ENCODE measurements at places on chromosomes 11 and 22.

- peak; percentile 48 for DNase-seq
Observed at GRCh38 chr11:11569936-11570491, 51.8 kb downstream of the GALNT18 start.

GRCh38 chr22:37379085-37379484, 48.2 kb downstream of the ELFN2 start:
- no peak for DNase-seq

DNA sequence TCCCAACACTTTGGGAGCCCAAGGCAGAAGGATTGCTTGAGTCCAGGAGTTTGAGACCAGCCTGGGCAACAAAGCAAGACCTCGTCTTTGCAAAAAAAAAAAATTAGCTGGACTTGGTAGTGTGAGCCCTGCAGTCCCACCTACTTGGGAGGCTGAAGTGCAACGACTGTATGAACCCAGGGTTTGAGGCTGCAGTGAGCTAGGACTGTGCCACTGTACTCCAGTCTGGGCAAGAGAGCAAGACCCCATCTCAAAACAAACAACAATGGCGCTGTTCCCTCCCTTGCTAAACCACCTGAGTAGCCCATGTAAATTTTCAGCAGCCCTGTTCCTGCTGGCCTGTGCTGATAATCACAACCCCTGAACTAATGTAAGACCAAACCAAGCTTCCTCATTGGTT, 3.1 kb downstream of the LAMTOR1 start:
- no peak for DNase-seq

DNA sequence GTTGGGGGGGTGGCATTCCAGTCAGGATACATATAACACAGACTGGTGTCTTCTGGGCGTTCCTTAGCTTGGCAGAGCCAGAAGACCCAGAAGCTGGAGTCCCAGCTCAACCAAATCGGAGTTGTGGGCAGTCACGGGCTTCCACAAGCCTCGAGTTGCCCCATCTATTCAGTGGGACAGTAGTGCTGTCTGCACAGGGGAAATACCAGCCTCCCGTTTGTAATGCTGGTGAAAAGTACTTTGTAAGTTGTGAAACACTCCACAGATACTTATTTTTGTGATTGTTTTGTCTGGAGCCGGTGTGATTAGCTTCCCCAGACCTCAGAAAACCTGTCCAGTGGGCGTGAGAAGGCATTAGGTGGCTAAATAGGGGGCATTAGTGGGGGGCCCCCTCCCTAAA, 13.6 kb downstream of the DGKZ start:
- DNase-seq: no peak

DNA sequence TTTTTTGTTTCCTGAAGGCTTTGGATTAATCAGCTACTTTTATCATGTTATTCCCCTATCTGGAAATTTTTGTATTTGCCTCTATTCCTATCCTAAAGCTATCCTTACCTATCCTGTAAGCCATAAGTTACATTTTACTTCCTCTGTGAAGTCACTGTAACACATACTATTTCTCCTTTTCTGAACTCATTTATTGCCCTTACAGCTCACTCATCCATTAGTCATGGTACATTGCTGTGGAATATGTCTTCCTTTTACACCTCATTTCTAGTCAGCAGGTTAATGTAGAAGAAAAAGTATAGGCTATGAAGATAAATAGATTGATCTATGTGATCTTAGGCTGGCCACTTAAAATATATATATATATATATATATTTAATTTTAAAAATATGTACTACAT, 28.0 kb downstream of the SWAP70 start:
- no peak for DNase-seq

- DNase-seq: no peak
Observed at GRCh38 chr11:44120169-44120568, 24.7 kb downstream of the EXT2 start.

GRCh38 chr22:50576070-50576469, 2.2 kb downstream of the CPT1B start:
- DNase-seq: no peak

- DNase-seq: no peak
Observed at GRCh38 chr22:45537734-45538181, 35.1 kb downstream of the FBLN1 start.

DNA sequence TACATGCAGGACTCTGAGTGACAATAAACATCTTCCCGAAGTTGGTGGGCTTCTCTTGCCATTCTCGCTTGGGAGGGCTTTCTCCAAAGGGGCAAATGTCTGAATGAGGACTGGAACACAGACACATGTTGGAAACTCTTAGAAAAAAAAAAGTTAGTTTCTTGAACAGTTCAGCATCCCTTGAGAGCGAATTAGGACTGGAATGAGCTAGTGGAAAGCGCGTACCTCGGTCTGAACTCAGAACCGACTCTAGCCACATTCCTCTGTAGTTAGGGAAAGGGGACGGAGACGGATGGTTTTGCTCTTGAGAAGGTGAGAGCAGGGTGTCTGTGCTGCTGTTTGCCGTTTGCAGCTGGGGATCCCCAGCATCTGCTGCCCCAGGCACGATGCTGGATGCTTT, 517.3 kb downstream of the TBC1D22A start:
- DNase-seq: no peak

DNA sequence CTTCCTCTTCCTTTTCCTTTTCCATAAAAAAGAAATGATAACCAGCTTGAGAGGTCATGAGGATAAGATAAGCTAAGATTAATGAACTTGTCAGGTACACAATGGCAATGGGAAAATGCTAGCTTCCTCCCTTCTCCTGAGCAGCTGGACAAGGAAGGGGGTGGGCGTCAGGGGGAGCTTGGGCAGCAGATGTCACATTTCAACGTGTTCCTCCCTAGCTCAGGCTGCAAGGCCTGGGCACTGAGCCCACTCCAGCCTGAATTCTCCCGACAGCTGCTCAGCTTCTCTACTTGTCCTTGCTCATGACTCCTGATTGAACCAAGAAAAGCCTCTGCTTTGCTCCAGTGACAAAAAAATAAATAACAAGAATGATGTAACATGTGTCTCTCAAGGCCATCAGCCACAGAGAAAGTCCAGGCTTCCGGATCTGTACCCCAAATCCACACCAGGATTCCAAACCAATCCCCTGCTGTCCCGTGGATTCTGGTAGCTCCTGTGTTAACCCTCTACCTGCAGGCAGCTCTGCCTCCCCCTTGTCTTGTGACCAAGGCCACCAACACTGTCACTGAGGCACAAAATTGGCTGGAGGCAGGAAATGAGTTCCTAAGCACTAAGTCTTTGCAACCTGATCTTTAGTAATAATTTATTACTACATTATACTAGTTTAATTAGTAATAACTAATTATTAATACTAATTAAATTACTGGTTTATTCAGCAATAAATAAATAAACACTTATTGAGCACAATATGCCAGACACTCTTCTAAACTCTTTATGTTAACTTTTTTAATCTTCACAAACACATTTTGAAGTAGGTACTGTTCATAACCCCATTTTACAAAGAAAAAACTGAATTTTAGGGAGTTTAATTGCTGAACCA, 146.5 kb downstream of the CCDC34 start:
- no peak for DNase-seq

- DNase-seq: no peak
Observed at GRCh38 chr11:117044287-117045035, 53.8 kb downstream of the SIK3 start.

DNA sequence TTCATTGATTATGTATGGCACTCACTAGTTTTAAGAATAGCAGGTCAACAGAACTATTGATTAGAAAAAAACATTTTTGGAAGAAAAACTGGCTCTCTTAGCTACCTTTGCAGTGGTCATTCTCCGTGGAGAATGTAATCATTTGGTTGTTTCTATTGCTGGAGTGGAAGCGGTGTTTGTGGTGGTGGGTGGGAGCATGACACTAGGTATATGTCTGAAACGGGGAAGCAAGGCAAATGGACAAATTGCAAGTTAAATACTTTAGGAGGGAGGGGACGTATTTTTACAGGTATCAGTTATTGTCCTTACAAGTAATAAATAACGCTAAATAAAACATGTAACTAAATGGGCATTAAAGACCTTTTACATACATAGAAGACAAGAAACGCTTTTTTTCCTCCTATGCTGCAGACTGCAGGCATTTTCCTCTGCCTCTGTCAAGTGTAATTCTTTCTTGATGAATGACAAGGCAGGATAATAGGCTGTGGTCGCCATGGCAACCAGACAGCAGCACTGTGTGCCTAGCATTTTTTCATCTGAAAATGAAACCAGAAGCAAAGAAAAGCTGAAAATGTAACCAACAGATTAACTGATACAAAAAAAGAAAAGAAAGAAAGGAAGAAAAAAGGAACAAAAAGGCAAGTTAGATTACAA, 46.2 kb downstream of the BLID start:
- no peak for DNase-seq

DNA sequence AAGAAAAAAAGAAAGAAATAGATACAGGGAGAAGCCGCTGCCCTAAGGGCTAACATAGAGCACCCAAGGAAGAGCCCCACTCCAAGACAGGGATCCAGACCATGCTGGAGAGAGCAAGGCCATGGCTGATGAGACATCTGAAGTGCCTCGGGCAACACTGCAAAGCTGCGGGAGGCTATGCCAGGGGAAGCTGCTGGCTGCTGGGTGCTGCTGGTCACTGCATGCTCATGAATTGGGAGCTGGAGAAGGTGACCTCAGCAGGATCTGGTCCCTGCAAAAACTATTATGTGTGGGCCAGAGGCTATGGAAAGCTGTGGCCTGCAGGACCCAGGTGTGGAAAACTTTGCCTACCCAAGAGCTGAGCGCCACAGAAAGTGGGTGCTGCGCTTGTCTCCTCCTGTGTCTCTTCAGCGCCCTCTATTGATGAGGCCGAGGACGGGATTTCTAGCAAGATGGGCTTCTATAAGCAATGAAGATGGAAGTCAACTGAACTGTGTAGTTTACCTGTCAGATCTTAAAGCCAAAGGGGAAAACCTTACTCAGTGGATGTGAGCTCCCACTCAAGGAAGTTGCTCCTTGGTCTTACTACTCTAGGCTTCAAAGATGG, 17.3 kb upstream of the SLC29A2 start:
- DNase-seq: peak; percentile 60

DNA sequence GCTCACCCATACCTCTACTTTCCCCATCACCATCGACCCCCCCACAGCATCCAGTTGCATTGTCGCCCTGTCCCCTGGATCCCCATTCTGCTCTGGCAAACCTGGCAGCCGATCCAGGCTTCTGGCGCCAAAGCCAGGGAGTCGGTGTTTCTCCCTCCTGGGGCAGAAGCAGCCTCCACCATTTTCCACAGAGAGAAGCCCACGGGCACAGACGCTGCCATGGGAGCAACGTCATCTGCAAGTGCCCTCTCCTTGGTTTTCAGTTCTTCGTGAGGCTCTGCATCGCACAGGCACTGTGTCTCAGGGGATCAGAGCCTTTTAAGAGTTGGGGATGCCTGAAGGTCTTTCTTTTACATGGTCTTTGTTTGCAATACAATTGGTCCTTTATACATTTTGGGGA, 2.3 kb downstream of the YPEL4 start:
- DNase-seq: no peak

DNA sequence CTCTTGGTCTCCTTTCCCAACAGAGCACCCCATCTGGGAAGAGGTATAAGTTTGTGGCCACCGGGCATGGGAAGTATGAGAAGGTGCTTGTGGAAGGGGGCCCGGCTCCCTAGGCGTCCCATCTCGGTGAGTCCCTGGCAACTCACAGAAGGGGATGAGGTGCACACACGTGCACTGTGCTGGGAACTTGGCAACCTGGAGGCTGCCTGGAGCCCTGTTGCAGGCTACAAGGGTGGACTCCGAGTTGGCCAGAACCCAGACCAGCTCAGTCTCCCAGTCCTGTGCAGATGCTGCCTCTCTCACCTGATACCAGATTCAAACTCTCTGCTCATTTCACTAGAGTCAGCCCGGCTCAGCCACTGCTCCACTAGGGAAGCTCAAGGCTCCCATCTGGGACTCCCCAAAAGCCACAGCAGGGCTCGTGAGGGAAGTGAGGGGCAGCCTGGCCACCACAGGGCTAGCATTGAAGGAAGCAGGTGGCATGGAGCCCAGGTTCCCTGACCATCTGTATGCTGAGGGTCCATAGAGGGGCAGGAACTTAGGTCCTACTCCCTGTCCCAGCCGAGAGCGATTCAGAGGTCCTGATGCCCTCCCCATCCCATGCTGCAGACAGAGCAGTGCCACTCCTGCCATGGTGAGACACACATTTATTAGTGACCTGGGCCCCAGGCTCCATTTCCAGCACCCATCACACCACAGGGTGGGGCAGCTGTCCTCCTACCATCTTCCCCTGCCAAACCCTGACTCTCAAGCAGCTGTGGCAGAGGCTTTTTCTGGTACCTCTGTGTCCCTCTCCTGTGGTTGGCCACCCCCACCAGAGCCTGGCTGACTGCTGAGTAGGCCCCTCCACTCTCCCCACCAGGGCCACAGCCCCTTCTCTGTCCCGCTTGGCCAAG, 4.0 kb downstream of the PRR33 start:
- DNase-seq: no peak

DNA sequence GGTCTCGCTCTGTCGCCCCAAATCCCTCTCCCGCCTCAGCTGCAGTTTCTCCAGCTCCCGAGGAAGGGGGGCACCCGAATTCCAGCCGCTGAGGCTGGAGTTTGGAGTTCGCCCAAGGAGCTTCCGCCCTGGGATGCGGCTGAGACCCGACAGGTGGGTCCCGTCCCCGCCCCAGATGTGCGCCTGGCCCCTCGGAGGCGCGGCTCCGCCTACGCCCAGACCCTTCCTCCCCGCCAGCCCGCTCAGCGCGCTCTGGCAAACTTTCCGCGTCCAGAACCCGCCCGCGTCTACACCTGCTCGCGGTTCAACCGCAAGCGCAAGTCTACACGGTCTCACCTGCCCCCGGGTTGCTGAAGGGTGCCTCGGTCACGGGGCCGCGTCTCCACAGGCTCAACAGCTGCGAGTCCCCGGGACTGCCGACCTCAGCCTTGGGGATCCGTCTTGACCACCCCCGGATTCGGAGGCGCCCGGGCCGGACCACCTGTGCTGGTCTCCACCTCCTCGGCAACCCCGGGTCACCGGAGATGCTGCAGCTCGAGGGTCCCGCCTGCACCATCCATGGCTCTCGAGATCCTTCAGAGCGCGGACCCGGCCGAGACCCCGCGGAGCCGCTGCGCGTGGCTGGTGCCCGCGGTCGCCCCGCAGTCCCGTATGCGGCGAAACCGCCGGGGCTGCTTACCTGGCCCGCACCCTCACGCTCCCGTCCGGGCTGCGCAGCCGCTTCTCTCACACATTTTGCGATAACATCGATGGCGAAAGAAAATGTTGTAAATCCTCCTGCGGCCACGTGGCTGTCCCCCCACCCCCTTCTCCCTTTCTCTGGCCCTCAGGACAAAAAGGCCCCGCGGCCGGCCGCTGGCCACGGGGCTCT, 63.6 kb downstream of the NFAM1 start:
- DNase-seq: no peak

DNA sequence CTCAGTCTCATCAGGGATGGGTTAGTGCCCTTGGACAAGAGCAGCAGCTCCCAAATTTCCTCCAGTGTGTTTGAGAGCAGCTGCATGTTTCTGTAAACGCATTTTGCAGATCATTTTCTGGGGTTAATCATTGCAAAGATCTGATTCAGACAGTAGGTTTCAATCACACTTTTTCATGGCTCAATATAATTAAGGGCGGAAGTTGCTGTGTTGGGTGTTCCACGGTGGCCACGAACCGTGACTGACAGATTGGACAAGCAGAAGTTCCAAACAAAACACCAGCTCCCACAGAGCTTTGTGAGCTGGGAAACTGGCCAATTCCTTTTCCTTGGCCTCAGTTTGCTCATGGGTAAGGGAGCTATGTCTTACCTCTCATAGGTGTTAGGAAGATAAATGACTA, 8.4 kb upstream of the RASSF10 start:
- no peak for DNase-seq

- no peak for DNase-seq
Observed at GRCh38 chr11:125210066-125210465, 45.5 kb downstream of the PKNOX2 start.
